ENCODE measurements at places on chromosomes 4 and X. TPM values are rescaled to one million over a fixed set of nuclear protein-coding genes. Genes with fewer than 3 reads are reported as not detected.

The CFI gene
- total RNA-seq = not detected

DNA sequence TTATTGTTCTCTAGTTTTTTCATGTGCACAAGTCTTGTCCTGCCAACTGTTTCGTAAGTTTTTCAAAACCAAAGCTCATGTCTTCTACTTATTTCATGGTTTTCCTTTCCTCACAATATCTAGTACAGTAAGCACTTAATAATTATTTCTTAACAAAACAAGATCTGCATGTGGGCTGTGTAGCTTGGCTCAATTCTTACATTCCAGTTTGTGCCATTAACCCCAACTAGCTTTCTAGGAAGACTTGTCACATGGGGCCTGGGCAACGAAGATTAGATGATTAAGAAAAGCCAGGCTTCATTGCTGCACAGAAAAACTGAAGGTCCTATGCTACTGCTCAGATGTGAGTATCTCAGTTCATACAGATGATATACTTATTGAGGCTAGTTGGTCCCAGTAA is 155.3 kb upstream of the TEX13A start:
- DNase-seq = no peak

- no peak for DNase-seq
Observed at GRCh38 chrX:103666202-103667107, 20.0 kb downstream of the MORF4L2 start.

DNA sequence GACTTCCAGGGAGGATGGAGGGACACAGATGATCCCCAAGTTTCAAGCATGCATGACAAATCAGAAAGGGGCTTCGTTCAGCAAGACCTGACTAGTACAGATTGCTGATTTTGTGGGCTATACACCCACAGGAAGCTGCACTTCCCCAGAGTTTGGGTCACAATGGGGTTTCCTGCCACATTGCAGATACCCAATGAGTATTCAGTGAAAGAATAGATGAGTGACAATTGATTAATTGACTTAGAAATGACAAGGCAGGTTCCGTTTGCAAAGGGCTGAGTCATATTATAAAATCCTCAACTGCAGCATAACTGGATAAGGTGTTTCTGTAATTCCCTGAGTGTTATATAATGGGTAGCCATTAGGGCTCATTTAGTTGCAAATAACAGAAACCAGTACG is 146.6 kb upstream of the TBL1X start:
- DNase-seq = peak; percentile 18

The SPANXB1 gene
- not detected for total RNA-seq

- no peak for DNase-seq
Observed at GRCh38 chr4:119046263-119046662, 89.4 kb upstream of the MYOZ2 start.

GRCh38 chrX:40883021-40883619 is 147.8 kb upstream of the MED14 start:
- no peak for DNase-seq

GRCh38 chr4:79015411-79015810 is 76.2 kb upstream of the PAQR3 start:
- no peak for DNase-seq

- DNase-seq = no peak
Observed at GRCh38 chr4:142414366-142414990, 431.6 kb downstream of the INPP4B start.

The HMGN5 gene
- 5.5 TPM for total RNA-seq

Data from activated CD4-positive, alpha-beta T cell treated with anti-CD3 and anti-CD28 coated beads for 36 hours (primary cell).